ENCODE measurements at places on chromosomes 4 and X.

DNA sequence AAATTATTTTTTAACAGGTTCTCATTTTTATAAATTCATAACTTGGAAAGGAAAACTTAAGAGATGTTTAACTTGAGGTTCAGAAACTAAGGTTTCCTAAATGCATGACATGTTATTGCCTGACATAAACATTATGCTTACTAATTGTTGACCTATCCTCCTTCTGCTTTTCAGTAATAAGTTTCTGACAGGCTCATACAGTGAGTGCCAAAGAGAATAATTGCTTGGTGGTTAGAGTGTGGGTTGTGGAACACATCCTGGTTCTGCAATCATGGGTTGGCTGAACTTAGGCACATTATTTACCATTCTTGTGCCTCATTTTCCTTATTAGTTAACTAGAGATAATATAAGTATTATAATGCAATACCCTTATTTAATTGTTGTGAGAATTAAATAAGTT, 56.5 kb downstream of the BMPR1B start:
- DNase-seq: no peak

- peak; percentile 69 for DNase-seq
Observed at GRCh38 chrX:154486396-154487207, at the start of gene UBL4A. TSS of gene UBL4A (minus strand) at chrX:154486615. CDS start at chrX:154486584, 31 bp downstream.

GRCh38 chr4:25578432-25578831, 77.2 kb upstream of the SLC34A2 start:
- no peak for DNase-seq

DNA sequence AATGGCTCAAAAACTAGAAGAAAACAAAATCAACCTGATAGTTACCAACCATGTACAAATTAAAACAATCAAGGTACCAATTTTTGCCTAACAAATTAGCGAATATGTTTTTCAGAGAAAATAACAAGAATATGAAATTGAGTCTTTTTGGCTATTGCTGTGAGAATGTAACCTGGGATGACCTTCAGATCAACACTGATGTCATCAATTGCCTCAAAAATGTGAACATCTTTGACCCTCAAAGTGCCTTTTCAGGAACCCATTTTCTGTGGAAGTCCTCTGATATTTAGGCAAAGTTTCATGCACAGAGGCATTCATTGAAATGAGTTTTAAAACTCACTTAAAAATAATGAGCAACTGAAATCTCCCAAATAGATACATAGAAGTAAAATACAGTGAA, 6.1 kb downstream of the RELL1 start:
- no peak for DNase-seq

DNA sequence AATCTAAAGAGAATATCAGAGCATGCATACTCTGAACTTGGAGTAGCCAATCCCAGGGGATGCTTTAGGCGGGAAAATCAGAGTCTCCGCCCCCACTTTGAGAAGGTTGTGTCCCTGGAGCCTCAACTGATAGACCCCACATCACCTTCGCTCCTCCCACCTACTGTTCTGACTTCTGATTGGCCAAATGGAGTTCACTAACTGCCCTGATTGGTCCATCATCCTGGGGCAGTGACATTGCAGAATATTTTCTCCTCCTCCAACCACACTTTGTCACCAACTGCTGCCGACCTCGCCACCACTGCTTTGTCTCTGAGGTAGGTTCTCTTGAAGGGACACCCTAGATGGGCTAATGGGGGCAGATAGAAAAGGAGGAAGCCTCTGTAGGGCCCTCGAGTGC, 22.7 kb upstream of the SPACA5B start:
- no peak for DNase-seq

GRCh38 chr4:93299118-93299517, 529.4 kb upstream of the ATOH1 start:
- DNase-seq: no peak

- DNase-seq: peak; percentile 9
Observed at GRCh38 chrX:74535408-74536151, 78.8 kb downstream of the RLIM start.

- DNase-seq: no peak
Observed at GRCh38 chrX:116276261-116276660, 105.7 kb downstream of the AGTR2 start.

DNA sequence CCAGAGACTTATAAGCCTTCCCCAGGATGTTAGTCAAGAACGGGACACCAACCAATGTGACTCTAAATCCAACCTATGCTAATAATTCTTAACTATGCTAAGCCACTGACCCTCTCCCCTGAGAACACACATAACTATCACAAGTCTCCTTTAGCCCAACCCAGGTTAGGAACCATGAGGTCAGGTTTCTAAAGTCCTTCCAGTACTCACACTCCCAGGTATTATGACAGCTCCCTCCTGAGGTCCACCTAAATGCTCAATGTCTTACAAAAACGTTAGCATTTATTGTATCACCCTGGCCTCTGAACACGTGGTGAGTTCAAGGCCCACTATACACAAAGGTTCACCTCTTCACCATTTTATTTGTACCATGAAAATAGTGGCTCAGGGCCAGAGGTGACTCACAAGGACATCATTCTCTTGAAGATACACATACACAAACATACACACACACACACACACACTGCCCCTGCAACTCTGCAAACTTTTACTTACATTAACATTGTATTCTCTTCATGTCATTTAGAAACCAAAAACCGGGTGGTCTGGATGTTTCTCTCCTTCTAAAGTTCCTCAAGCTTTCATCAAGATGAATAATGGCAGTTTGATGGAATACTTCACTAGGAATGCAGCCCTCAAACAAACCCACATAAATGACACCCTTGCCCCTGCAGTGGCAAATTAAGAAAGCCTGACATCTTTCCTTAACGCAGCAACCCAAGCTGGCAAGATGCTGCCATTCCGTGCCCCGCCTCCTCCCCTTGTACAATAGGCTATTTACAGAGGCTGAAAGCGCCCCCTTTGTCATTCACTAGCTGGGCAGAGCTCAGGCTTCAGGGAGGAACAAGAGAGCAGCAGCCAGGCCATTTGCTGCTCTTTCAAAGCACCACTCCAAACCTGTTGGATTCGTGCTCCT, 17.7 kb downstream of the ACSL1 start:
- no peak for DNase-seq

- DNase-seq: no peak
Observed at GRCh38 chr4:117596917-117597480, 437.3 kb upstream of the NDST3 start.

- peak; percentile 17 for DNase-seq
Observed at GRCh38 chr4:101345271-101345595, 2.1 kb downstream of the PPP3CA start.

DNA sequence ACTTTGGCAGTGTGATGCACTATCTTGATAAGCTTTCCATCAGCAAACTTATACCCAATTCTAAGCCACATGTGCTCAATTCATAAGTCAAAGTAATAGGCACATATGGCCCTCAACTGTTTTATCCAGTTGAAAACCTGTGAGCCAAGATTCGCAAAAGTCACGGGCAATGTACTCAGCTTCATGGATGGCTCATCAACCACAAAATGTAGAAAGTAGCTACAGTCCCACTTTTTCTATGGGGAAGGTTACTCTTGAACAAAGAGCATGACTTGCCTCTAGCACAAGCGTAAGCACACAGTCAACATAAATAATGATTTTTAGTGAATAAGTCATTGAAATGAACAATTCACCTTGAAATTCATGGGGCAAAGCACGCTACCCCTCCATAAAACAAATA, 25.1 kb upstream of the DDX53 start:
- DNase-seq: no peak

DNA sequence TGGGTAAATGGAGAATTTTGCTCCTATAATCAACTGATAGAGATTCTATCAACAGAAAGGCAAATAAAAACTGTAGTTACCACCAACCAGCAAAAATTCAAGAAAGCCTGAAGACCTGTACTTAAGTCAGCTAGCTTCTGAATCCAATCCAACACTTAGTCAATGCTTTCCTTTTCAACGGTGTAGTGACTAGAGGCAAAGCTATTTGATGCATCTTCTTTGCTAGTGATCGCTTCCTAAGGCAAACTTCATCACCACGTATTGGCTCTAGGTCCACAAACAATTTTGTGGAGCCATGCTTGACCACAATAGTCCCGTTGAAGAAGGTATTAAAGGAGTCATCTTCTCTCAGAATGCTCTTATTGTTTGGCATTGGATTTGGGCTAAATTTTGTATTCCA, 25.0 kb upstream of the UBA6 start:
- no peak for DNase-seq

- DNase-seq: peak; percentile 8
Observed at GRCh38 chr4:42371305-42372252, 25.7 kb upstream of the SHISA3 start.

DNA sequence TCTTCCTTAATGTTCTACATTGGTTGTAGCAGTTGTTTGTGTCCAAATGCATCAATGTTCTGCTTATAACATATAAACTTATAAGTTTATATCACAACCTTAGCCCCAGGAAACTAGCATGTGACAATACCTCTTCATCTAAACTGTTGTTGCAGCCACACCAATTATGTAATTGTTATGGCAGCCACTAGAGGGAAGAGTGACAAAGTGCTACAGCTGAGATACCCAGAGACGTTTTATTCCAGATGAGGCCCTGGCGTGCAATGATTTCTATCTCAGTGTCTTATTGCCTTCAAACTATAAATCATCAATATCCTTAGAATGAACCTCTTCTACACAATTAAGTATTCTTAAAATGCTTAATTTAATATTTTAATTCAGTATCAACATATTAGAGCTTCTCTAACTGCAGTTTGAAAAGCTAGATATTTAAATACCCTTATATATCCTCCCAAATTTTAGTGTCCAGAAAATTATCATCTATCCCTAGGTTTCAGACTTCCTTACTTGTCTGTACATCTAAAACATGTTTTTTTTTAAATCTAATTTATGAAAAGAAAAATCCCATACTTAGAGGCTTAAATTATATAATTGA, 171.6 kb downstream of the PCDH10 start:
- no peak for DNase-seq

DNA sequence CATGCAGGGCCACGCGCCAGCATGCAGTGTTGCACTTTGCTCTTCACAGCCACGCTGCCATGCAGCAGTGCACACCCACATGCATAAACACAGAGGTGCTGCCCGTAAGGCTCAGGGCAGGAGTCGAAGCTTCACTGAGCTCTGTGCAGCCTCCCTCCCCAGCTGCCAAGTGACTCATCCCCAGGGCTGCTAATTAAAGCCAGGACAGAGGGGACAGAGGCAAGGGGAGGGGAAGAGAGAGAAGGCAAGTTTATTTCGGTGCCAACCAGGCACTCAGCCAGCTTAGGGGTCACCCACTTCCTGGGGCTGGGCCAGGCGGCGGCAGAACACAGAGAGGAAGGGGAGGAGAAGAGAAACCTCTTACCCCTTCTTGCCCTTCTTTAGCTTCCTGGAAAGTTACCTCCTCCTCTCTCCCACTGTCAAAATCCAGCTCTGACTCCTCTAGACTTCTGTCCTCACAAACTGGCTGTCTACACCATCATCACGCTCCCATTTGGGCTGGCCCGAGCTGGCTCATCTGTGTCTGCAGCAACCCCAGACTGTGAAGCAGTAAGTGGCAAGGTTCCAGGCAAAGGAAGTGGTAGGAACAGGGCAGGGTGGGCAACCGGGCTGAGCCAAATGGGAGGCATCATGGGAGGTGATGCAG, 6.2 kb upstream of the IQSEC2 start:
- DNase-seq: peak; percentile 28

DNA sequence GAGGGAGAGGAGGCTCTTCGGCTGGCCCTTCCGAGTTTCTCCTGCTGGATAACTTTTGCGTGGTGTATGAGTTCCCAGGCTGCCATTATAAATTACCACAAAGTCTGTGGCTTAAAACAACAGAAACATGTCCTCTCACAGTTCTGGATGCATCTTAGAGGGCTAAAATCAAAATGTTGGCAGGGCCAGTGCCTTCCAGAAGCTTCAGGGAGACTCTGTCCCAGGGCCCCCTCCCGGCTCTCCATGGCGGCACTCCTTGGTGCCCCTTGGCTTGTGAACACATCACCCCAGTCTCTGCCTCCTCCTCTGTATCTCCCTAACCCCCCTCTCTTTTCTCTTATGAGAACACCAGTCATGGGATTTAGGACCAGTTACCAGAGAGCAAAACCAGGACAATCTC, 23.3 kb upstream of the PPP2R2C start:
- DNase-seq: no peak

DNA sequence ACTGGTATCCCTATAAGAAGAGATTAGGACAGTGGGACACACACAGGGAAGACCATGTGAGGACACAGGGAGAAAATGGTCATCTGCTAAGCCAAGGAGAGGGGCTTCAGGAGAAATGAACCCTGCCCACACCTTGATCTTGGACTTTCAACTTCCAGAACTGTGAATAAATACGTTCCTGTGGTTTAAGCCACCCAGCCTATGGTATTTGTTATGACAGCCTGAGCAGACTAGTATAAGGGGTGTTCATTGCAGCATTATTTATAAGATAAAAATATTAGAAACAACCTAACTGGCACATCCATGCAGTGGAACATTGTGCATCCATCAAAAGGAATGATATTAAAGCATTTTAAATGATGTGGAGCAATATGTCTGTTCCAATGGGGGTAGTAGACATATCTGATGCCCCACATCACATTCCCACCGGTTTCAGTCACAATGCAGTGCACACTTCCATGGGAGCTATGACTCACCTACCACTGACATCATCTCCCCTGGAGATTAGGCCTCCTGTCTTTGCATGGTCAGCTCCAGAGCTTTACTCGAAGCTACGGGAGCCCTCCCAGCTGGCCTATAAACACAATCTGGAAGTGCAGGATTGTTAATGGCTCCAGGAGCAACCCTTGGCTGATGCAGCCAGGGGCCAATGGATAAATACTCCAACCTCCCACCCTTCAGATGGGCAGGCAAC, 38.9 kb upstream of the MAMLD1 start:
- no peak for DNase-seq
